Activated T-helper 17 cell treated with anti-CD3 and anti-CD28 coated beads, Interleukin-2, amount 50 U/mL, for 72 hours (primary cell): ENCODE measurements at places on chromosomes 6 and 20. TPM values are rescaled to one million over a fixed set of nuclear protein-coding genes. Genes with fewer than 3 reads are reported as not detected.

Gene PPP1R16B
- total RNA-seq: 77.2 TPM

- no peak overlapping the region for H3K4me3 ChIP-seq
- H3K27me3 ChIP-seq: no peaks in the 10 kb centered on the region
- no peak overlapping the region for H3K27ac ChIP-seq
- no peak for ATAC-seq
- no peaks in the 10 kb centered on the region for H3K4me1 ChIP-seq
Measured at GRCh38 chr20:63402860-63403220, 41.7 kb upstream of the CHRNA4 start.

DNA sequence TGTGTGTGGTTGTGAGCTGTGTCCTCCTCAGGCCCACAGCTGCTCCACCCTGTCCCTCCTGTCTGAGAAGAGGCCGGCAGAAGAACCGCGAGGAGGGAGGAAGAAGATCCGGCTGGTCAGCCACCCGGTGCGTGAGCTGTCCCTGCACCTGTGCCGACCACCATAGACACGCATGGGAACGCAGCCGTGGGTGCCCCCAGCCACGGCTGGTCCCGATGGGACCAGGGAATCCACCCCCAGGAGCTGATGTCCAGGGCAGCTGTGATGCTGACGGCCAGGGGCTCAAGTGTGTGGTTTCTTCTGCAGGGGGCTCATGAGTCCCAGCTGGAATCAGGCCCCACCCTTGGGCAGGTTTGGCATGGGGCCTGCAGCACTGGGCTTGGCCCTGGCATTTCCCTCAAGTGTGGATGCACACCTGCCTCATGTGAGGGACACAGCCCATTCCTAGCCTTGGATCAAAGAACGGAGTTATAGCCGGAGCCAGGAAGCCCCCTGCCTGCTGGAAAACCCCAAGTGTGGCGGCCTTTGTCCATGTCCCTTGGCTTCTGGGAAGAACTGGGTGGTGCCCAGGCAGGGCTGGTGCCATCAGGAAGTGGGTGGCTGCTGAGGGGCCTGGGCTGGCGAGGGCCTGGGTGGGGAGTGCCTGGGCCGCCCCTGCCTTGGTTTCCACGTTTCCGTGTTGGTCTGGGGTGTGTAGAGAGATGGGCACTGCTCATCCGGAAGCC lies 4.6 kb upstream of the TNFRSF6B start:
- H3K36me3 ChIP-seq: peaks cover 16% of the 10 kb centered on the region
- peak overlapping the region; percentile 38 for H3K27ac ChIP-seq
- H3K4me1 ChIP-seq: peaks cover 4% of the 10 kb centered on the region
- no peak overlapping the region for H3K4me3 ChIP-seq
- no peaks in the 10 kb centered on the region for H3K27me3 ChIP-seq

DNA sequence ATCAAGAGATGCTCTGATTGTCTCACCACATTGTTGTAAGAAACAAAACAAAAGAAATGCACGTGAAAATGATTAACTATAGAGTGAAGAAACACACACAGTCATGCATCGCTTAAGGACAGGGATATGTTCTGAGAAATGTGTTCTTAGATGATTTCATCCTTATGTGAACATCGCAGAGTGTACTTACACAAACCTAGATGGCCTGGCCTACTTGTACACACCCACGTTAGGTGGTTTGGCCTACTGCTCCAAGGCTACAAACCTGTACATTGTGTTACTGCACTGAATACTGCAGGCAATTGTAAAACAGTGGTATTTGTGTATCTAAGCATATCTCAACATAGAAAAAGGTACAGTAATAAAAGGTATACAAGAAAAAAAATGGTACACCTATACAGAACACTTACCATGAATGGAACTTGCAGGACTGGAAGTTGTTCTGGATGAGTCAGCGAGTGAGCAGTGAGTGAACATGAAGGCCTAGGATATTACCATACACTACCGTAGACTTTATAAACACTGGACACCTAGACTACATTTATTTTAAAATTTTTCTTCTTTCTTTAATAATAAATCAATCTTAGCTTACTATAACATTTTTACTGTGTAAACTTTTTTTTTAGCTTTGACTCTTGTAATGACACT lies 48.6 kb downstream of the FKBP5 start:
- no peaks in the 10 kb centered on the region for H3K27me3 ChIP-seq
- peaks cover 39% of the 10 kb centered on the region for H3K4me1 ChIP-seq
- peak overlapping the region; percentile 79 for H3K27ac ChIP-seq
- H3K4me3 ChIP-seq: peak overlapping the region; percentile 60

DNA sequence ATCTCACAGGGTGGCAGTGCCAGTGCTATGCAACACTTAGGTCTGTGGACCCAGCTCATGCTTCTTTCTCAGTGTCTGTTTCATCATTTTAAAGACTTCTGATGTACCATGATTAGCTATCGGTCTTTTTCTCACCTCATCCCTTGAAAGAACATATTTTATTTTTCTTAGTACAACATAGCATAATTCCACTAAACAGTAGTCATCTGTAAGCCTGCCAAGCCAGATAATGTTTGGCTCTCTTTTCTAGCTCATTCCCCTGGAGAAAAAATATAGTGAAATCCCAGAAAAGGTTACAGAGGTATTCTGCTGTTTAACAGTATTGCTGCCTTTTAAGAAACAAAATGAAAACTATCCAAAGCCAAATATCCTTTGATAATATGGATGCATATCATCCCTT lies 177.0 kb upstream of the MMS22L start:
- peaks cover 10% of the 10 kb centered on the region for H3K27me3 ChIP-seq
- H3K4me1 ChIP-seq: no peaks in the 10 kb centered on the region
- H3K27ac ChIP-seq: no peak overlapping the region
- ATAC-seq: no peak
- H3K4me3 ChIP-seq: no peak overlapping the region
